ENCODE measurements at places on chromosomes 1 and 21. TPM values are rescaled to one million over a fixed set of nuclear protein-coding genes. Genes with fewer than 3 reads are reported as not detected.

The CLDN17 gene
- total RNA-seq, result not detected

The KANK4 gene
- total RNA-seq, result 0.60 TPM

- no peak overlapping the region for H3K27ac ChIP-seq
- no peaks in the 10 kb centered on the region for H3K27me3 ChIP-seq
- H3K36me3 ChIP-seq, result no peaks in the 10 kb centered on the region
Observed at GRCh38 chr1:167064621-167065020, 25.6 kb downstream of the GPA33 start.

- no peak overlapping the region for H3K27ac ChIP-seq
- 0 out of 2 replicates have a peak, but pooled peaks cover 2% of the 10 kb centered on the region for H3K27me3 ChIP-seq
- no peak for DNase-seq
- H3K4me1 ChIP-seq, result no peaks in the 10 kb centered on the region
- H3K36me3 ChIP-seq, result no peaks in the 10 kb centered on the region
Observed at GRCh38 chr1:169565335-169566271, 20.7 kb downstream of the F5 start.

DNA sequence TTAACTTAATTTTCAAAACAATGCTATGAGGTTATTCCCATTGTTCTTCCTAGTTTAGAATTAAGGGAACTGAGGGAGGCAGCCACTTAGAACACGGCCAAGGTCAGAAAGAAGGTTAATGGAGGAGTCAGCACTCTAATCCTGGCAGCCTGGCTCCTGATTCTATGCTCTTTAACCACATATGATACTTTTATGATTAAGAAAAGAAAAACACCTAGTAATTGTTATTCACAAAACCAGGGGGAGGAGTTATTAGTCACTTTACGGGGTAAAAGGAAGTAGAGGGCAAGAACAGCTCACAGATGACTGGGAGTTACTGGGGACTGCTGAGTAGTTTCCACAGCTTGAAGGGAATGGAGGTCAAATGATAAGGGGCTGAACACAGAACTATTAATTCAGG, 38.6 kb downstream of the GADD45A start:
- 0 out of 2 replicates have a peak, but pooled peaks cover 2% of the 10 kb centered on the region for H3K4me1 ChIP-seq
- no peak overlapping the region for H3K27ac ChIP-seq
- DNase-seq, result no peak
- no peak overlapping the region for H3K4me3 ChIP-seq
- H3K36me3 ChIP-seq, result no peaks in the 10 kb centered on the region

The AADACL3 gene
- total RNA-seq, result not detected

- no peaks in the 10 kb centered on the region for H3K27me3 ChIP-seq
- no peak overlapping the region for H3K27ac ChIP-seq
- no peak overlapping the region for H3K4me3 ChIP-seq
Observed at GRCh38 chr21:26432410-26432809, 140.7 kb downstream of the CYYR1 start.

GRCh38 chr1:224472806-224473205, 38.2 kb upstream of the WDR26 start:
- H3K36me3 ChIP-seq, result no peaks in the 10 kb centered on the region
- no peak overlapping the region for H3K27ac ChIP-seq
- H3K27me3 ChIP-seq, result no peaks in the 10 kb centered on the region
- H3K4me1 ChIP-seq, result no peaks in the 10 kb centered on the region
- H3K4me3 ChIP-seq, result no peak overlapping the region

All from Karpas-422 (cell line).